ENCODE measurements at places on chromosomes 5 and 9.

- DNase-seq = peak; percentile 46
These were observed 59.0 kb upstream of the BARX1 start for GRCh38 chr9:94014066-94014654.

DNA sequence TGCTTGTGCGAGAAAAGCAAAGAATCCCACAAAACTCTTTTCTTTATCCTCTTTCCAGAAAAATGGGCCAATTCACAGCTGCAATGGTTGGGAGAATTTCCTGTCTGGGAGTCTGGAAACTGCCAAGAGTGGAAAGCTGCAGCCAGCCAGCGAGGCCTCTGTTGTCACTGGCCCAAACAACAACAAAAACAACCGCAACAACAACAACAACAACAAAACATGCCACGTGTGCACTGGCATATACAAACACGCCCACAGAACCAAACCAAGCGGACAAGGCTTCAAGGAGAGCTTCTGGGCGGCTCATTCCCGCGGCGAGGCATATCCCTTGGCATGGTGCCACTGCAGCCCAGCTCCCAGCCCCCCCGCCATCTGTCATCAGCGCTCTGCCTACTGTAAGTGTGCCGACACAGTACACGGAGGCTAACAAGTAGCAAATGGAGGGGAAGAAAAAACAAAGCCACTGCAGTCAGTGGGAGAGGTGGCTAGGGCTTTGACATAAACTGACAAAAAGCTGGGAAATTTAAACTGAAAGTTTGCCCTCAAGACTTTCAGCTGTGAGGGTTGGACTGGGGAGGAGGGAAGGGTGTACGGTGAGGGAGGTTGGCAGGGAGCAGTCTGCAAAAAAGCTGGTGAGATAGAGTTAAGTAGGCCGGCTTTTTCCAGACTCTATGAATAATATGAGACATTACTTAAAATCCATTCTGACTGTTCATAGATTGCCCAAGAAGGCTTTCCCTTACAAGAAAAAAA is 165.0 kb upstream of the ZNF462 start:
- peak; percentile 43 for DNase-seq

DNA sequence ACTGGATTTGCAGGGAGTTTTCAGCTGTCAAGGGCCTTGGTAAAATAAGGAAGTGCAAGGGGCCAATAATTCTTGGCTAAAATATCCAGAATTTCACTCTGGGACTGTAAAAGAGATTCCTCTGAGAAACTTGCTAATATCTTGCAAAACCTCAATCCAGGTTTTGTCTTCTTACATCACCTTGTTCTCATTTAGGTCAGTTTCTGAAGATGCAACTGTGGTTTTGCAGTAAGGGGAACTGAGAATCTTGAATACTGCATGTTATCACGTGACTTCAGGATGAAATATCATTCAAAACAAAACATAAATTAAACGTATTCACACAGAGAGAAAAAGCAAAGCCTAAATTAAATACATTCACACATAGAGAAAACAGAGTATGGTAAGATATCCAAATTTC is 35.0 kb upstream of the RIC1 start:
- DNase-seq = no peak

GRCh38 chr9:108537756-108538155 is 318.0 kb downstream of the ACTL7B start:
- no peak for DNase-seq

DNA sequence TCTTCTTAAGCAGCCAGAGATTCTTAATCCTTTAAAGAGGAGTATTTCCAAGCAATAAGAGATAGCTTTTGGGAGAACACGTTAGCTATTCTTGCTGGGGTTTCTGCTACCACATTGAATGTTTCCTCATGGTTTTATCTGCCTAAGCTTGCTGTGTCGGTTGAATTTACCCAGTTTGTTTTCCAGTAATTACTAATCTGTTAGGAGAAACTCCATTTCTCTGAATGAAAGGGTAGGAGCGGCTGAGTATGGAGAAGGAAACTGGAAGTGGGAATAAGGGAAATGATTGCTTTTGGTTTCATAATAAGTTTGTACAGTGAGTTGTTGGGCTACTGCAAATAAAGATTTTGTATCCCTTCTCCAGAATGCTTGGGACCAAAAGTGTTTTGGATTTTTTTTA is 1.2 kb downstream of the JAK2 start:
- peak; percentile 1 for DNase-seq

Data from A172 (cell line).